Panc1 (cell line): ENCODE measurements at places on chromosomes 1 and 21. TPM values are rescaled to one million over a fixed set of nuclear protein-coding genes. Genes with fewer than 3 reads are reported as not detected.

DNA sequence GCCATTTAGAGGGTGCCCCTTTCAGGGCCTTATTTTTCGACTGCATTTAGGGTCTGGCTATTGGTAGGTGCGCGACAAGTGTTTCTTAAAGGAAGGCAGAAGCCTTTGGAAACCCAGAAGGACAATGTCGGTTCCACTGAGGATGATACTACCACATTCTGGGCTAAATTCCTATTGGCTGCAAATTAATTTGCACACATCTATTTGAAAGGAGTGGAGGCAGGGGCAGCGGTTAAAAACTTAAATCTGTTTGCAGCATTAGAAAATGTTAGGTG is 1.1 kb downstream of the PATJ start:
- DNase-seq, result no peak

- no peak for DNase-seq
These were observed 36.0 kb upstream of the SLC35F3 start for GRCh38 chr1:233868461-233868860.

DNA sequence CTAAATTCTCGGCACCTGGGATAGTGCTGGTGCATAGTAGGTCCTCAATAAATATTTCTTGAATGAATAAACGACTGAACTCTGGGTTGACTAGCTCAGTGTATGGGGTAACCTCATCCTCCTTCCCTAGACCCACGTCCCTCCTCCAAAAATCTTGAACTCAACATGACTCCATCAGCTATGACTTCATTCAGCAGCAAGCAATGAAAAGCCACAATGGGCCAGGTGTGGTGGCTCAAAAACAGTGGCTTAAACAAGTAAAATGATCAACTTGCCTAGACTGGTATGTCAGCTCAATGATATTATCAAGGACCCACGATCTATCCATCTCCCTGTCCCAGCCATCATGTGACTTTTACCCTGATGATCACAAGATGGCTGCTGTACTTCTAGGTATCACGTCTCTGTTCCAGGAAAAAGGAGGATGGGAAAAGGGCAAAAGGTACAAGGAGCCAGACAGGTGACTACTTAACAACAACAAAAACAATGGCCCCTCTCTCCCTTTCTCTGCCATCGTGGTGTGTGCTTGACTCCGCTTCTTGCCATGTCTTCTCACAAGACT is 13.0 kb upstream of the PAQR7 start:
- DNase-seq, result no peak

DNA sequence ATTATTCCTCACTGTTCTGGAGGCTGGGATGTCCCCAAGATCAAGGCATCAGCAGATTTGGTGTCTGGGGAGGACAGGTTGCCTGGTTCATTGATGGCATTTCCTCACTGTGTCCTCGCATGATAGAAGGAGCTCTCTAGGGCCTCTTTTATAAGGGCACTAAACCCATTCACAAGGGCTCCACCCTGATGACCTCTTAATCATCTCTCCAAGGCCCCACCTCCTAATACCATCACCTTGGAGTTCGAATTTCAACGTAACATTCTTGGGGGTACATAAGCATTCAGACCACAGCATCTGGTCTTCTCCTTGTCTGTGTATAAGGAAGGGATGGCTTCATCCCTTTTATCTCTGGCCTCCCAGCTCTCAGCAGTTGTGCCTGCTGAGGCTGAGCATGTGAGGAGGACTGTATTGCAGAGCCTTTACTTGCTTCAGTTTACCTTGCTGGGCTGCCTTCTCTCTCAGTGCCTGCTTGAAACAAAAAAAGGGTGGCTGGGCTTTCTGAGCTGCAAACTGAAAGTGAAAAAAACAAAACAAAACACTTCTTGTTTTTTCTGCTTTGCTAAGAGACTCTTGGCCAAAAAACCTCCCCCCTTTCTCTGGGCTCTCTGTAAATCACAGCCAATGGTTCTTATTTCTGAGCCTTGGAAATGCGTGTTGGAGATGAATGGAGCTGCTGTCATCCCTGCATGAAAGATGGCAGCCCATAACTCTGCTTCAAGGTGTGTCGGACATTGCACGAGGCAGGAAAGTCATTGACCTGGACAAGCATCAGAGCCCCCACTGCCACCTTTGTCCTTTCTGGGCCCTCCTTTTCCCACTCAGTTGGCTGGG is 75.8 kb downstream of the RHOU start:
- DNase-seq, result no peak

- DNase-seq, result no peak
These were observed 65.6 kb downstream of the CAPZB start for GRCh38 chr1:19419691-19420090.

DNA sequence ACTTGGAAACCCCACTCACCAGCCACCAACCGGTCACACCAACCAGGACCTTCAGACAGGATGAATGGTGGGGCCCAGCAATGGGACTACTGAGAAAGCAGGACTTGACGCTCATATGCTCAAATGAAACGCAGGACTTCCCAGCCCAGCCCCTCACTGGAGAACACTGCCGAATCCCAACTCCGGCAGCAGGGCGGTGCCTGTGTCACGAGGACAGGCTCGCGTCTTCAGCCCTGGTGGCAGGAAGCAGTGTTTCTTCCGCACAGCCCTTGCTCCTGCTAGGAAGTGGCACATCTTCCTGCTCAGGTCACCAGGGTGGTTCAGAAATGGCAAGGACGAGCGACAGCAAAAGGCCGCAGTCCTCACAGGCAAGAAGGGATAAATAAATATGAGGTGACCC is 38.9 kb downstream of the CD58 start:
- no peak for DNase-seq

DNA sequence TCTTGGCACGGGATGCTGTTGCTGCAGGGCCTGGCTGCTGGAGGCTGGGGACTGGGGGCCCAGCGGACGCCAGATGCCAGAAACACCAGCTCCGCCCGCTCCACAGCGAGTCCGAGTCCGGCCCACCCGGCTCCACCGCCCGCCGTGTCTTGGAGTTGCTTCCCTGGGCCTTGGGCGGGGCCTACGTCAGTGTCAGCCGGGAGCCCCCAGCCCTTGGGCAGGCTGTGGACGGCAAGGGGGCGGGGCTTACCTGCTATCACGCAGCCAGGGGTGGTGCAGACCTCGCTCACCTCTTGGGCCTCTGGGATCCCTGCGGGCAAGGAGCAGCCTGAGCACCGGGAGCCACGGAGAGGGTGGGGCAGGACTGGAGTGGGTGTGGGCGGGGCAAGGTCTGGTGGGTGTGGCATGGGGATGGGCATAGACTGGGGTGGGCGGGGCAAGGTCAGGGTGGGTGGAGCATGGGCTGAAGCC is 21.8 kb downstream of the MMEL1 start:
- DNase-seq, result no peak

DNA sequence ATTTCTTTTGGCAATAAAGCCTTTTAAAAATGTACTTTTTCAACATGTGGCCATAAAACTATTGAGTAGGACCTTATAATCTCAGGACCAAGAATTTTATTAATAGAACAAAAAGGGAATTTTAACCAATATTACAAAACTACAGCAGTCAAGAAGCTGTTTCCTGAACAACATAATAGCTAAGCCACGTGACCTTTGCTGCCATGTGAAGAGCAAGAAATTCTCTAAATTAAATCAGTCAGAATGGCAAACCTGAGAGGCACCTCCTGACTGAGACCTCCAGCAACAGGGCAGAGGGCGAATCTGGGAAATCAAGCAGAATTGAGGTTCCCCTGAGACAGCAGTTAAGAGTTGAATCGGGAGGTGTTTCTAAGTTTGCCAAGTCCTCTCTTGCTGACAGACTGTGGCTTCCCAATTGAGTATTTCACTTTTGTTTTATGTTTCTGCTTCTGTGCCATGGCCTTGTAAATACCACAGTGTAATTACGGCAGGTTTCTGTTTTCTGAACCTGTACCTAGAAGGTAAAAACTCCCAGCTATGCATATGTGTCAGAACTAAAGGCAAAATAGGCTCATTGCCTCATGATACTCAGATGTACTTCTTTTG is 358.4 kb downstream of the NTNG1 start:
- DNase-seq, result no peak

GRCh38 chr1:158864595-158864994 is 33.4 kb downstream of the MNDA start:
- no peak for DNase-seq

OR2W3 gene
- total RNA-seq, result not detected

OR2L2 gene
- total RNA-seq, result not detected

NECTIN4 gene
- total RNA-seq, result not detected

C1orf141 gene
- total RNA-seq, result not detected

FHL3 gene
- 23.4 TPM for total RNA-seq

IGFN1 gene
- total RNA-seq, result not detected

TEX38 gene
- not detected for total RNA-seq

SH2D5 gene
- total RNA-seq, result 23.3 TPM
